Naive thymus-derived CD8-positive, alpha-beta T cell (primary cell): ENCODE measurements at places on chromosomes 13 and 19.

- DNase-seq = no peak
Measured at GRCh38 chr13:33111414-33112110, 95.3 kb downstream of the KL start.

GRCh38 chr19:34428549-34429285 lies 536 bp downstream of the UBA2 start:
- peak; percentile 39 for DNase-seq

- no peak for DNase-seq
Measured at GRCh38 chr19:48400018-48400742, 6.7 kb downstream of the GRIN2D start.

DNA sequence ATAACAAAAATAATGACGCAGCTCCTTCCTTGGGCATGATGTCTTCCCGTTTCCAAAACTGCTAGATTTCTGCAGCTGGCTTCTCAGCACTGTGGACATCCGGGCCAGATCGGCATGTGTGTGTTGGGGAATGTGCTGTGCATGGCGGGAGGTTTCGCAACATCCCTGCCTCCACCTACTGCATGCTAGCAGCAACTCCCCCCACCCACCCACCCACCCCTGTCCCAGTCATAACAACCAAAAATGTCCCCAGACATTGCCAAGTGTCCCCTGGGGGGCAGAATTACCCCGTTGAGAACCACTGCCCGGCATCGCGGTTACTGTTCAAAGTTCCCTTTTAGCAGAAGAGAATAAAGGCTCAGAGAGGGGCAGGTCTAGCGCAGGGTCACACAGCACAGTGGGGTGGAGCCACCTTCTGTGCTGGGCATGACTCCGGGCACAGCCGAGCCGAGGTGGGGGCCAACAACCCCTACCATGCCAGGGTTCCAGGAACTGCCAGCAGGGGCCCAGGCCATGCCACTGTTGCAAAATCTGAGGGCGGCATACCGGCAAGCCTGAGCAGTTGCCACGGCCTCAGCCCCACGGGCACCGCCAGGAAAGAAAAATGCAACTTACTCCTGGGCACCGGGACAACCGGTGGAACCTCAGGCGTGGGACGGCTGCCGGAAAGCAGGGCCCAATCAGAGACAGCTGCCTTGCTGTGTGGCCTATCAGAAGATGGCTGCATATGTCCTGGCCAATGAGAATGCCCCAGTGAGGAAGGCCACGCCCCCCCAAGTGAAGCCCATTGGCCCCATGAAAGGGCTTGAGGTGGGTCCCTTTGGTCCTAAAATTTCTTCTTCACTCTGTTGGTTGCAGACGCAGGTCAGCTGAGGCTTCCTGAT lies 22.5 kb upstream of the NFIC start:
- no peak for DNase-seq

DNA sequence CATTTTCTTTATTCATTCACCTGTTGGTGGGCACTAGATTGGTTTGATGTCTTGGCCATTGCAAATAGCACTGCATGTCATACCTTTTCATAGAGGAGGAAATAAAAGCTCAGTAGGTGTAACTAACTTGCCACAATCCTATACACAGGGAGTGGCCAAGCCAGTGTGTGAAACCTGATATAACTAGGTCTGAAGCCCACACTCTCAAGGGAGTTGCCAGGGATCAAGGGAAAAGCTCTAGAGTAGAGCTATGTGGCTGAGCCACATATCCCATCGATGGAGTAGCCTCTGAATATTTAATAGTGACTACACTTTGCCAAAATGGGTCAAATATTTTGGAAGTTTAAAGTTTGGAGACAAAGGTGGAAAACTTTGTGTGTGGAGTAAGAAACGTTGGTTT lies 66.1 kb upstream of the TSHZ3 start:
- no peak for DNase-seq

DNA sequence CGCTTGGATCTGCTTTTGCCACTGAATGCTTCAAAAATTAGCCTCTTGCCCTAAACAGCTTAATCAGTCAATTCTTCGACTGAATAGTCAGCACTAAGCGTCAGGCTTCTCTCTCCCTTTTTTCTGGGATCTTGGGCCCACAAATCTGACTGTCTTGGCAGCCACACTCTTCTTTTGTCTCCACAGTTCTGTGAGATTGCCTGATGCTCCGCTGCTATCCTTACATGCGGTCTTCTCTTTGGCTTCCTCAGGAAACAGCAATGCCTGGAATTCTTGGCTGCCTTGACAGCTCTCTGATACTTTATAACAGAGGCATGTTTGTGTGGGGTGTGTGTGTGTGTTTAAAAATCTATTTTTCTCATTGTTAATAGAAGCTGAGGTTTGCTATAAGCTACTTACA lies 32.6 kb downstream of the ERCC5 start:
- DNase-seq = no peak

- no peak for DNase-seq
Measured at GRCh38 chr13:47671776-47672175, 329.3 kb downstream of the SUCLA2 start.

DNA sequence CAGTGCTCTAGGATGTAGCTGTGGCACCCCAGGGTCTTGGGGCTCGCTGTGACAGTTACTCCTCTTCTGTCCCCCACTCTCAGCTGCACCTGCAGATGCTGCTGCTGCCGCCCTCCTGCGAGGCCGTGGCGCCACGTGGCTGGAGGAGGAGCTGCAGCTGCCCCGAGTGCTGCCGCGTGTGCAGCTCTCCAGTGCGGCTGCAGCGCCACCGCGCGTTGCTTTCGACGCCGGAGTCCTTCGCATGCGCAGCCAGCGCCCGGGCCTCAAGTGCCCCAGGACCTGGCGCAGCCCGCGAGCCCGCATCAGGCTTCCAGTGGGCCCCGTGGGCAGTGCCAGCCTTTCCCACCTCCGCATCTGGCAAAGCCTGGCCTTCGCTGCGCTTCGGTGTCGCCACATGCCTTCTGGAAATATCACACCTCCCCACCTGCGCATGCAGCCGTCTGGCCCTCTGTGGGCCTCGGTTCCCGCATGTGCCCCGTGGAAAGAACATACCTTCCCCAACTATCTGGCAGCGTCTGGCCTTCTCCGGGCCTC lies 692 bp upstream of the ZNF580 start:
- peak; percentile 82 for DNase-seq

GRCh38 chr19:45674946-45675345 lies 6.9 kb downstream of the GIPR start:
- no peak for DNase-seq

- DNase-seq = peak; percentile 47
Measured at GRCh38 chr13:110629735-110630134, 14.4 kb downstream of the NAXD start.

GRCh38 chr13:28329395-28330158 lies 165.4 kb downstream of the FLT1 start:
- no peak for DNase-seq

- DNase-seq = no peak
Measured at GRCh38 chr13:80906860-80907259, 565.9 kb upstream of the SPRY2 start.

DNA sequence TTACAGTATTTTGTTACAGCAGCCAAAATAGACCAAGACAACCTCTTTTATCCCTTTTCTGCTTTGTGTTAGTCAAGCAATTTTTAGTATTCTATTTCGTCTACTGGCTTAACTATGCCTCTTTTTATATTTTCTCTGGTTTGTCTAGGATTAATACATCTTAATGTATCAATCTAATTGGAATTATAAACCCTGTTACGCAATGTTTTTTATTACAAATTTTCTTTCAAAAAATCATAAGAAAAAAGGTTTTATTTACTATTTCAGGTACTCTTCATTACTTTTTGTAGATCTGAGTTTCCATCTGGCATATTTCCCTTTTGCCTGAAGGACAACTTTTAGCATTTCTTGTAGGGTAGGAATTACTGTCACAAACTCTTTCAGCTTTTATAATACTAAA lies 275.3 kb downstream of the DIAPH3 start:
- no peak for DNase-seq

DNA sequence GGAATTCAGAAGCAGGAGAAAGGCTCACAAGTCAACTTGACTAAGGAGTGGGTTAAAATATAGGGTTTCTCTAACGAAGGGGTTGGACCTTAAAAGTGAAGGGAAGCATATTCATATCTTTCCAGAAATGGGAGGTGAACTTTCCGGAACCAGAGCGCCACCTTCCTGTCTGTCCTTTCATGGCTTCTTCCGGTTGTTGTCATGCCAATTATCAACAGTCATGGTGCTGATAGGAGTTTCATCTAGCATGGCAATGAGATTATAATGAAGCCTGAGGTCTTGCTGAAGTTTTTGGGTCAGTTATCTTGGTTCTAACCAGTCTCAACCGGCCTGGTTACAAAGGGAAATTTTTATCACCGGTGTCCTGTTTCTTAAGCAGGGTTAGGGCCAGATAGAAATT lies 162.9 kb upstream of the NBEA start:
- DNase-seq = no peak

GRCh38 chr13:50948601-50949000 lies 39.0 kb downstream of the RNASEH2B start:
- no peak for DNase-seq

DNA sequence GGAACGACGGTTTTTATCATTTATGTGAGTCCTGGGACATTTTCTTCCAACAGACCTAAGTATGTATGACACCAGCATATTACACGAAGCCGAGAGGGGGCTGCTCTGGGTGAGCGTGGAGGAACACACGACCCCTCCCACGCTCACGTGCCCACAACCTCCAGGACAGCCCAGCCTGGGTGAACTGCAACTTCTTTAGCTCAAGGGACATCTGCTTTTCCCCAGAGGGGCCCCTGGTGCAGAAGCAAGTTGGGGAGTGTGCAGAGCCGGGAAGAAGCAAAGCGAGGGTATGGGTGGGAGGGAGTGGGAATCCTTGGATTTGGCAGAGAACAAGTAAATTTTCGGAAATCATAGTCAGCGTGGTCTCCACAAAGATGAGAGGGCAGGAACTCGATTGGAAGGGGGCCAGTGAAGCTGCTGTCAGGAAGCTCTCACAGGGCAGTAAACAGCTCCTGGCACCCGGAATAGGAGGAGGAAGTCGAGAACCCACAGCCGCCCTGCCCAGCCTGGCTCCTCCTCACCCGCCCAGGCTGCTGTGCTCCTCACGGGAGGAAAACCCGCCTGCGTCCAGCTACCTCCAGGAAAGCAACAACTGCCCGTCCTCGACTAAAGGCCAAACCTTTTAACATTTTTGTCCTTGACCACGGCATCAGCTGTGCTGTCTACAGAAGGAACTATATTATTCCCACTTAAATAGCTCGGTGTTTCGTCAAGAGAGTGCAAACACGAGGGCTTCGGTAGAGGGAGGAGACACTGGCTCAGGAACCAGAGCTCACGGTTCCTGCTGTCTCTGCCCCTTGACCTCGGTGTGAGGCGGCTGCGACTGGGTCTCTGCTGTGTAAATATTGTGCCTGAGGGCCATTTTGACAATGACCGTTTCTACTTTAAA lies 17.2 kb upstream of the CFAP97D2 start:
- no peak for DNase-seq

GRCh38 chr13:30535046-30535445 lies 69.3 kb upstream of the HMGB1 start:
- no peak for DNase-seq

DNA sequence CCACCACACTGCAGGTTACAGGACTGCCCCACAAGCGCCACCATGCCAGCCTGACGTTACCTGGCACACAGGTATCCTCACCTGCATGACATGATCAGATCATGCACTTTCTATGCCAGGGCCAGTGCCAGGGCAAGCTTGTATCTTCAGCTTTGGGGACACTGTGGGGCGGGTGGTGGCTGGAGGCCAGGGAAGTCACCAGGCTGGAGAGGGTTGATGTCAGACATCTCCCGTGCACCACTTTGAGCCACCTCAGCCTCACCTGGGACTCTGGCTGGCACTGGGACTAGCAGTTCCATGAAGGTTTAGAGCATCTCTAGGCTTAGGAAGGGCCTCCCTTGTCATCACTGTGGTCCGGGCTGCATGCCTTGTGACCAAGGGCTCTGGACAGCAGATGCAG lies 97.2 kb downstream of the WTIP start:
- DNase-seq = no peak

GRCh38 chr19:41745756-41746155 lies 9.6 kb upstream of the CEACAM6 start:
- DNase-seq = no peak

- DNase-seq = no peak
Measured at GRCh38 chr19:37778613-37779126, 716 bp downstream of the ZNF573 start.

- peak; percentile 75 for DNase-seq
Measured at GRCh38 chr19:3285647-3286176, 61.3 kb downstream of the CELF5 start.

DNA sequence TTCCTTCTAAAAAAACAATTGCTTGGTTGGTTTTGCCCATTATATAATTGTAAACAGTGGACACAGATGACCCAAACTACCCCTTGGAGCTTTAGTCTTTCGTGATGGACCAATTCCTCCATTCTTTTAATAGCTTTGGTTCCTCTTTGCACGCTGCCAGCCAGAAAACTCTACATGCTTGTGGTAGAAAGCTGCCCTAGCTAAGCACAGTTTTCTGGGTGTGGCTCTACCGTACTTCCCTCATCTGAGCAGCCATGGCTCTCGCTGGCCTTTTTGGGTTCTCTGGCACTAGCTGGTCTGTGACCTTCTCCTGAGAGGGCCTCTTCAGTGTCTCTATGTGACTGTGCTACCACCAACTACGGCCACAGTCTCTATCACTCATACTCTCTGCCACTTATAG lies 29.9 kb upstream of the CEBPA start:
- no peak for DNase-seq

DNA sequence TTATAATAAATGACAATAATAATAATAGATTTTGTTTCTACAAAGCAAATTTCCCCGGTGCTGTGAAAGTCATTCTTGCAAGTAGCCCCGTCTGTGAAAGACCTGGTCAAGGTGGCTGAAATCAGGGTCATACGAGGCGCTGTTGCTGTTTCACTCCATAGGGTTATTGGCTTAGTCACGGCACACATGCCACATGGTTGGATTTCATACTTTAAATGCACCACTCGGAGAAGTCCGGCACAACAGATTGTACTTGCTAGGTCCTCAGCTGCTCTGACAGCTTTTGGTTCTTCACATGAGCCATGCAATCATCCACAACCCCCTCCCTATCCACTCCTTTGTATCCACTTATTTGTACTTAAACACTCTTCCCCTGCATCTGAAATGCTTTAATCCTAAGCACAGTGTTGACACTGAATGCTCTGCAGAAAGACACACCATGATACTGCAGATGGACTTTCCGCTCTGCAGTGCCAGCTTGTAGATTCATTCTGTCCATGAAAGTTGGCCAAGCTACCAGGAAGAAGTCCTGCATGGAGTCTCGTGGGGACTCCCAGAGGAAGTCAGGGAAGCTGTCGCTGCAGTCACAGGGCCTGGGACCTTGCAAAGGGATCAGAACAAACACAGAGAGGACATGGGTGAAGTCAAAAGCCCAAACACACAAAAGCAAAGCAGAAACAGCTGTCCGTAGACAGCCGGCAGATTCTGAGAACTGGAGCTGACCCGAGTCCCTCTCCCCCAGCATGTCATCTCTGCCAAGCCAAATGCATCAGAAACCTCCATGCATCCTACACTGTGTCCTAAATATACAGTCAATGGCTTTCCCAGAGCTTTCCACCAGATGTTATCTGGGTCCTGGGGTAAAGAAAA lies 124.6 kb downstream of the COL4A2 start:
- no peak for DNase-seq

DNA sequence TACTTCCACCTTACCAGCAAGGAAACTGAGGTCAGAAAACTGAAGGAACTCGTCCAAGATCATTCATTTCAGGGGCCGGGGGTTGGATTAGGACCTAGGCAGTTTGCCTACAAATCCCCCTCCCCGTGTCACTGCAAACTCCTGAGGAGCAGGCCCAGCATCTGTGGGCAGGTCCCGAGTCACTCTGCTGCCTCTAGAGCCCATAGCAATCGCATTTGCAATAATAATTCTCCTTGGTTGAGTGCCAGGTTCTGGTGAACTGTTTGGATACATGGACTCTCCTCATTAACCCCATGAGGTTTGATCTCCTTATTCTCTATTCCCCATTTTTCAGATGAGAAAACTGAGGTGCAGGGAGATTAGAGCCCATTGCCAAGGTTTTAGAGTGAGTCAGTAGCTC lies 903 bp downstream of the PIN1 start:
- no peak for DNase-seq
